ENCODE measurements at places on chromosomes 1 and 21.

GRCh38 chr1:24928689-24929397 is 1.2 kb downstream of the RUNX3 start:
- DNase-seq: peak; percentile 41

DNA sequence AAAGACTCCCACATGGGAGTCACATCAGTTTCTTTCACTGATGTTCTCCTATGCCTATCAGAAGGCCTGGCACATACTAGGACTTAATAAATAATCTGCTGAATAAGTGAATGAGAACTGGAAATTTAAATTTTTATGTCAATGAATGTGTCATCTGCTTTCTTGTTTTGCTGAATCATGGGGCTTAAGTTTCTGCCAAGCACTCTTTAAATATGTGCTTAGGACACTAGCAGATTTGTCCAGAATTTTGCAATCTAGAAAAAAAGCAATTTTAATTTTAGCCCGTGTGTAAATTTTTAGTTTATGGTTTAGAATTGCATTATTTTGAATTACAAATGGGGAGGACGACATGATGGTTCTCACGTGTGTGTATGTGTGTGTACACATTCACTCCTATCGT is 803.1 kb downstream of the USP25 start:
- no peak for DNase-seq

DNA sequence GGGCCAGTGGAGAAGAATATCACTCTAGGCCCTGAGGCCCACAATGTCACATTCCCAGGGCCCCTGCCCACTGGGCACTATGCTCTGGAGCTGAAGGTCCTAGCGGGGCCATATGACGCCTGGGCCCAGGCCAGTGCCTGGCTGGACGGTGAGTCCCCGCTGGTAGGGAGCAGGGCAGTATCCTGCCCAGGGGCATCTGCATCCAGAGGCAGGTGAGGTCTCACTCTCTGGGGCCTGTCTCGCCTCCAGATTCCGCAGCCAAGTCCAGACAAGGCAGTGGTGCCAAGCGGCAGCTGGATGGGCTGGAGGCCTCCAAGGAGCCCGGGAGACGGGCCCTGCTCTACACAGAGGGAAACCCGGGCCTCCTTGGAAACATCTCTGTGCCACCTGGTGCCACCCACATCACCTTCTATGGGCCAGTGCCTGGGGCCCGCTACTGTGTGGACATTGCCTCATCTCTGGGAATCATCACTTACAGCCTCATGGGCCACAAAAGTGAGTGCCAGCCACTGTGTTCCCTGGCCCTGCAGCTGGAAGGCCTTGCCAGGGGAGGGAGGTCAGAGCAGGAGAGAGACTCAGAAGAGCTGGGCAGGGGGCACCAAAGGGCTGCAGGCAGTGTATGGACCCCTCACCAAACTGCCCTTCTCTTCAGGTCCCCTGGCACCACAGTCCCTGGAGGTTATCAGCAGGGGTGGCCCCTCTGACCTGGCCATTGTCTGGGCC is 11.1 kb upstream of the PTPN7 start:
- no peak for DNase-seq

DNA sequence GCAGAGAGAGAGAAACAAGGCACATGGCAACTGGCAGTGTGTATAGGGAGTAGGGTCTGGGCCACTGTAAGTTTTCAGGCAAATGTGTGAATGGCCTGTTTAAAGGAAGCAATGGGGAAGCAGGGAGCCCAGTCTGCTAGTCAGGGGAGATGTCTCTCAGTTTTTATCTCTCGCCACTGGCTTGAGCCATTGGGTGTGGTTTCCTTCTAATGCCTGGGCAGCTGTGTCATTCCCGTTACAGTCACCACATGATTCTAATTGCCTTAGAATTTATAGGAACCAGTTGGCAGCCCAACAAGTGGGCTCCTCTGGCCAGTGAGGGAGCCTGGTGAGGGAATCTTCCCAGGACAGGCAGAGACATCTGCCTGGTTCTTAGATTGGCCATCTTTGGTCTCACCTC is 182.4 kb downstream of the DISC1 start:
- no peak for DNase-seq

Data from activated T-helper 1 cell treated with anti-CD3 and anti-CD28 coated beads, Interleukin-2, amount 50 U/mL, for 16 hours (primary cell).